Calu3 (cell line): ENCODE measurements at places on chromosomes 7 and 10.

- no peak for DNase-seq
Measured at GRCh38 chr7:128031901-128032604, 816 bp upstream of the LRRC4 start.

DNA sequence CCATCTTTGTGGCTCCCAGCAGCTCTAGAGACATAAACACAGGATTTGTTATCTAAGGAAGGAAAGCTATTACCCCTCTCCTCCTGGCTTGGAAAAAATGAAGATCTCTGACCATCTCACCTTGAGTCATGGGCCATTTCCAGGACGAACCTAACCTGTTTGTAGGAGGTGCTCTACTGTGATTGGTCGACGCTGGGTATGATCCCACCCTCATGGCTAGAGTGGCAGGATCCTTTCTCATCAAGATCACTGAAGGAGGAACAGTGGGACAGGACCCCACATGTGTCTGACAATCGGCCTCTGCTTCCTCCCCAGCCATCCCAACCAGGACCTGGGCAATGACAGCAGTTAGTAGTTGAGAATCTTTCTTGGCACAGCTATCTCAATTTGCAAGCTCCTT, 144.1 kb downstream of the EMX2 start:
- no peak for DNase-seq

DNA sequence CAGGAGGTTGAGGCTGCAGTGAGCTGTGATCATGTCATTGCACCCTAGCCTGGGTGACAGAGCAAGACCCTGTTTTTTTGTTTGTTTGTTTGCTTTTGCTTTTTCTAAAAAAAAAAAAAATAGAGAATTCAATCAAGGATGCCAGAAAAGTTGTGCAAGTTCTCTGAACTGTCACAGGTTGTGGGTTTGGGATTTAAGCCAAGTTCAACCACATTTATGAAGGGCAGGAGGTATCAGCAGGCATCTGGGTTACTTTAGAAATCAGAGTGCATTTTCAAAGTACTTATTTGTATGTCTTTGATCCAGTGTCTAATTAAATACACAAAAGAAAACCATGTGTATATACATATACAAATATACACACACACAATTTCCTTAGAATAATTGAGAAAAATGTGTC, 151.2 kb upstream of the MINDY3 start:
- no peak for DNase-seq

DNA sequence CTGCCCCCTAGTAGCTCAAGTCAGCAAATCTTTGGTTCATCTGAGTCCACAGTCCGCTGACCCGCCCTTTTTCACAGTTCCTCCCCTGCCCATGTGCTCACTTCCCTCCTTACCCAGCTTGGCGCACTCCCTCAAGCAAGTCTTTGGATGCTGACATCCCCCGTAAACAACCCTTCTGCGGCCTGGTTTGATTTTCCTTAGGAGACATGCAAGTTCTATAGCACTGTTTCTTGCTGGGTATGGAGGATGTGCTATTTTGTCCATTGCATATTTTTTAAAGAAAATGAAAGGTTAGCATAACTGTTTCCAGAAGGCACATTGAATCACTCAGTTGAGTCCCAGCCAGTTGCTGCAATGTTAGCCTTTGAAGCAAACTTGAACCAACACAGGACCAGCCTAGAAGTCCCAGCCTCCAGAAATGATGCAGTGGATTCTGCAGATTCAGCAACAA, 38.2 kb downstream of the HTRA1 start:
- no peak for DNase-seq

- no peak for DNase-seq
Measured at GRCh38 chr10:89213191-89213808, 6.2 kb upstream of the CH25H start.

DNA sequence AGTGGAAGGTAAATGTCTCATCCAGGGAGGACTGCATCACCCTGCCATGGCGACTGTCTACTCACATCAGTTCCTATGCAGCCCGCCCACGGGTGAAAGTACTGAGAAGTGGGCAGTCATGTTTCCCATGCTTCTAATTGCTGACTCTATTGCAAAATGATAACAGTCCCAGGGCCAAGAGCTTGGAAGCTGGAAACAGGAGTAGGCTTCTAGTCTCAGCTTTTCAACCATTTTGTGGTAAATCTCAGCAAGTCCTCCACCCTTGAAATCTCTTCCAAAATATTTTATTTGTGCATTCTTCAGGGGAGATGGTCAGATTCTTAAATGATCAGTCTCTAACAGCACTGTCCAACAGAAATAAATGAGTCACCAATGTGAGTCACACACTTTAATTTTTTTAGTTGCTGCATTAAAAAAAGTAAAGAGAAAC, 48.1 kb upstream of the TARP start:
- DNase-seq: no peak

DNA sequence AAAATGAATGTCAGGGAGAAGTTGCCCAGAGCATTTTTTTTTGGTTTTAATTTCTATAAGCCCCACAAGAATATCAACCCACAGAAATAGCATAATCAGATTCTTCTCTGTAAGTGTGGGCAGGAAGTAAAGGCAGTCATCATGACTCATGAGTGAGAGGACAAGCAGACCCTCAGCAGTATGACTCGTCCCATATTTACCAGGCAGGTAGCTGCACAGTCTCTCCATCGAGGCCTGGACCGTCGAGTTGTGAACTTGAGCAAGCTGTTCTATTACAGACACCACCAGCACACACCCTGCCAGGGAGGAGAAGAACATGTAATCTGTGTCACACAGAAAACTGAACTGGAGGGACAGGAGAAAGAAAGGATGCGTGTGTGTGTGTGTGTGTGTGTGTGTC, 37.8 kb downstream of the AOAH start:
- DNase-seq: peak; percentile 28

- no peak for DNase-seq
Measured at GRCh38 chr7:40455485-40455884, 320.7 kb downstream of the SUGCT start.

GRCh38 chr10:24866604-24867583, 85.5 kb downstream of the PRTFDC1 start:
- no peak for DNase-seq

DNA sequence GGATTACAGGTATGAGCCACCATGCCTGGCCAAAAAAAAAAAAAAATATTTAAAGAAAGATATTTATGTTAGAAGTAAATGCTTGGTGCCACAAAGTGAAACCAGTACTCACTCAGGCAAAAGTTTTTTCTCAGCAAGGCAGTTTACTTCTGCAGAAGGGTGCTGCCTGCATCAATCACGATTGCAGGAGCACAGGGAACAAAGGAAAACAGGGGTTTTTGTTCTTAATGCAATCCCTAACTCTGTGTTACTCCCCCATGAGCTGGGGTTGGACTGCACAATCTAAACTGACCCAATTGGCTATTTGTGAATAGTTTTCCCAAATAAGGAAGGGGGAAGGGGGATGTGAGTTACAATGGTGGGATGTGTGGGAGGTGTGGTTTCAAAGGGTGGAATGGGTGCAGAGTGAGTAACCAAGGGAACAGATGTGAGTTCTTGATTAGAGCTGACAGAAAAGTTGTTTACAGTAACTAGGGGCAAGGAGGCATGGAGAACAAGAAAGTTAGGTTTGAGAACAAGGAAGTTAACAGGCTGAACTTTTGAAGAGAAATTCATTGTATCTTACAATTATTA, 255.4 kb downstream of the TYW1 start:
- DNase-seq: no peak

DNA sequence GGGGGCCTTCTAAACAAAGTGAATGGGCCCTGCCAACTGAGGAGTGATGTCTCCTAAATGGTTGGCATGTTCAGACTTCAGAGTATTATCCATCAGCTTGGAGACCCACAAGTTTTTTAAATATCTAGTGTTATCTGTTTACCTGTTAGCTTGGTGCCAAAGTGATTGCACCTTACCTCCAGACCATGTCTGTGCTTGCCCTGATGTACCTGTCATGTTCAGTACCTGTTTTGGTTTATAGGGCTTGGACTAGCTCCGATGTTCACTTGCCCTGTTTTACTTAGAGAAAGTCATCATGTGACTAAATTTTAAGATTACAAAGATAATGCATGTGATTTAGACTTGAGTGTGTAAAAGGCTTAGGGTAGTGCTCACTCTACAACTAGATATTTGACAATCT, 67.7 kb downstream of the CNNM2 start:
- no peak for DNase-seq

DNA sequence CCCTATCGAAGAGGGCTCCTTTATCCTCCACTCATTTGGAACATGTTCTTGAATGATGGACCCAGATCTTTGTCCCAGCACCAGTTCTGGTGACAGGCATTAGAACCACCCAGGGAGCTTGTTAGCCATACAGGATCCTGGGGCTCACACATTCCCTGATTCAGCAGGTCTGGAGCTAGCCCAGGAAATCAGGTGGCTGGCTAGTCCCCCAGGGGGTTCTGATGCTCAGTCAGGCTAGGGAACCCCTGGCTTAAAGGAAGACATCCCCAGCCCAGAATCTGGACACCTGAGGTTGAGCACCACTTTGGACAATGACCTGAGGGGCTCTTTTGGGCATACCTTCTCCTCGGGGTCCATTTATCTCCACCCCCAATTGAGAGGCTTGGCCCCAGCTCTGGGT, 37.0 kb upstream of the NANOS1 start:
- DNase-seq: no peak

GRCh38 chr10:32143302-32143847, 87.2 kb upstream of the KIF5B start:
- DNase-seq: no peak

DNA sequence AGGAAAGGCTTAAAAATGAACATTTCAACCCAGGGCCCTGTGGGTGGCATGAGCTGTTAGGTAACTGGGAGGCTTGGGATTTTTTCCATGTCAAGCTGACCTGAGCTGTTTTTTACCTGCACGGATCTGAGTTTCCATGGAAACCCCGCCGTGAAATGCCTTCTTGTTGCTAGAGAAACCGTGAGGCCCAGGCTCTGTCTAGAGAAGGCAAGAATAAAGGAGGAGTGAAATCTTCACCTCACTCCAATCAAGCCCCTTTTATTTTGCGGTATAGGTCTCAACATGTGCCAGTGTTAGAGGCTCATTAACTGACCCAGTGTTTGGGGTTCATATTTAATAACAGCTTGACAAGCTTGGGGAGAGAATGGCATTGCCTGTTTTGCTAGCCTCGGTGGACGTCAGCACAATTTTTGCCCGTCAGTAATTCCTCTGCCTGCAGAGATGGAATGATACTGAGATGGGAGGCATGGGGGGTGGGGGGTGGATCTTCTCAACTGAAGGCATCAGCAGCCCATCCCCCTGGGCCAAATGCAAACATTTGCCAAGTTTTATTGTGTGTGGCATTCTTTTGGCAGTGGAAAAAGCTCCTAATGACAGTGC, 48.9 kb upstream of the PDCD4 start:
- DNase-seq: no peak

GRCh38 chr7:147650991-147651390, 939.6 kb upstream of the C7orf33 start:
- no peak for DNase-seq

GRCh38 chr7:22094413-22095342, 149.0 kb upstream of the CDCA7L start:
- no peak for DNase-seq

GRCh38 chr7:139648941-139649425, 125.5 kb downstream of the CLEC2L start:
- DNase-seq: no peak

GRCh38 chr10:84117686-84118394, 21.5 kb upstream of the GHITM start:
- DNase-seq: no peak

DNA sequence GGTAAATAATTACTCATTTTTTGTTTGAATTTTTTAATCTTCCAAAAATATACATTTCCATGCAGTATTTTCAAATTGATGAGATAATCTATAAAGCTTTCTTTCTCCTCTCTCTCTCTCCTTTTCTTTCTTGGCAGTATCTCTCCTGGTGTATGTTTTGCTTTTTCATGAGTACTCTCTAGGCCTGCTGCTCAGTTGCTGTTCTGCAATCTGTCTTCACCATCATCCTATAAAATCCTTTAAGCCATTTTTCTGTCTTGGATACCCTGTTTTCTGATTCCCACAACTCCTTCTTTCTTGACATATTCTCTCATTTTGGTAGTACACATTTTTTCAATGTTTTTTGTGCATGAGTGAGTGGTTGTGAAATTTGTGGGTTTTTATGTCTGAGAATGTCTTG, 1558.1 kb upstream of the LRRTM3 start:
- DNase-seq: no peak

- peak; percentile 41 for DNase-seq
Measured at GRCh38 chr7:105808703-105809590, 67.5 kb downstream of the ATXN7L1 start.

DNA sequence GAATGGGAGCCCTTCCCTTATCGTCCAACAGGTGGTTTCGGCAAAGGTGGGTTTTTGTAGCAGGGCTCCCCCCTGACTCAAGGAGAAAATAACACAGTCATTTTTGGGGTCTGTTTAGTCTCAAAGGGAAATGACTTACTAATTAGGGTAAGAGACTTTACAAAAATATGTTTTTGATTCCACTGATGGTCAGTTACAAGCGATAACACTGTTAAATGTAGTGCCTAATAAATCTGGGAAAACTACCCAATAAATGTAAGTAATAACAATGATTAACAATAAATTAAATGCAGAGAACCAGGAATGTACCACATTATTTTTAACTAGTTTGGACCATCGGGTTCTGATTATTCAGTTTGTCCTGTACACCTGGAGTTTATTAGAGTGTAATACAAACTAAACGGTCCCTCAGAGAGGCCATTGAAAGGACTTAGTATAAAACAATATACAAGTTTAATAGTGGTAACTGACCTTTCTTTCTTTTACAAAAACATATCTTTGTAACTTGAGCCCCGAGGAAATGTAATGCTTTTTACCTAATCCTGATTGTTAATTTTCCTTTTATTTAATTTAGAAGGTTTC, 216.2 kb upstream of the HABP2 start:
- no peak for DNase-seq

GRCh38 chr10:35986756-35987502, 344.8 kb upstream of the FZD8 start:
- DNase-seq: no peak

GRCh38 chr7:1074593-1075431, 13.1 kb upstream of the GPER1 start:
- no peak for DNase-seq

- DNase-seq: no peak
Measured at GRCh38 chr7:69349291-69349690, 249.0 kb upstream of the AUTS2 start.
